ENCODE measurements at places on chromosomes 4 and X.
A peak's percentile ranks its signal among the peaks of the same experiment; 100 is the strongest.

DNA sequence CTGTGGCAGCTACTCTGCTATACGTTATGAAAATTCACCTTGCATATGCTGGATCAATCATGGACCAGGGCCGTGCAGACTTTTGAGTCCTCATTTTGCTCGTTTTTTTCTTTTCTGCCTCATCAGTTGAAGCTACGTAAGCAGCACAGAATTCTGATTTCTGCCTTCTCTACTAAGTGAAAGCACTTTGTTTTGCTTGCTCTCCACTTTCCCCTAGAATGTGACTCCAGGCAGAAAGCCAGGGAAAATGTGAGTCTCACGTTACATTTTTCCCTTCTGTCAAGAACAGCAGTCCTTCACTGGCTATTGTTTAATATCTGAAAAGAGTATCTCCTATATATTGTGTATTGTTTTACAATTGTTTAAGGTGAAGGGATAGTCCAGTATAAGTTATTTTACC, 1840.1 kb downstream of the PCDH7 start:
- no peak for DNase-seq

DNA sequence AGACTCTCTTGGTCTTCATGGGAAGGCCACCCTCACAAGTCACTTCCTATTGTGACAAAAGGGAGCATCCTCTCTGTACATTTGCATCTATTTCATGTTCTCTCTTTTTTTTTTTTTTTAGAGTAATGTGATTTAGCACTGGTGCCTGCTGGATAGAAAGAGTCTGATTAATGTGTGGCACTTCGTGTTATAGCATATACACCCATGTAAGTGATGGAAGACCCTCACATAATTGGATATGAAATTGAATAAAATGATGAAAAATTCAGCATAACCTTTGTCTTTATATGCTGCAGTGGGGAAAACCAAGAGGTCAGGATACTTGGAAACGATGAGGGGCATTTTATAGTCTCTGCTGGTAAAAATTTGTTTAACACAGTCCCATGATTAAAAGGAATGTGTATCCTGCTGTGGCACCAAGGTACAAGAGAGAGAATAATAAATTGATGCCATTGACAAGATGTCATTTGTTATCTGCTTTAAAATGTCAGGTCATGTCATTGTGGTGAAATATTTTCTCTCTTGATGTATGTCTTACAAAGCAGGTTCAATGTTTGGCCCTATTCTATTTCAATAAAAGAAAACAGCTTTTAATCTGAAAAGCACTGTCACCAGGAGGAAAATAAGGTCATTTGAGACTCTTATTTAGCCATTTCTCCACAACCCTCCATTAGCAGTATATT, 1115.4 kb downstream of the STPG2 start:
- no peak for DNase-seq

- no peak for DNase-seq
Measured at GRCh38 chr4:122772311-122772710, 39.8 kb downstream of the BBS12 start.

DNA sequence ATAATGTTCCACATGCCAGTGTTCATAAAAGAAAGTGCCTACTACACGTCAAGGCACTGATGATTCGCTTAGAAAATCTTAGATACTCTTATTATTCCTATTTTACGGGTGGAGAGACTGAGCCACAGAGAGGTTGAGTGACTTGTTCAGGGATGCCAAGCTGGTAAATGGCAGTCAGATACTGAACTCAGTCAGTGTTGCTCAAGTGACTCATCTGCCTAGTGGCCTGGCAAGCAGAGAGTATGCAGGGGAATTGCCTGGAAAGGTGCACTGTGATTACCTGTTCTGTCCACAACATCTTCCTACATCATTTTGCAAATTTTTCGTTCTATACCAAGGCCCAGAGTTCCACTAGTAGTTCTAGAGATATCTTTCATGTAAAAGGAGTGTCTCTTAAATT, 68.4 kb downstream of the RAPGEF2 start:
- no peak for DNase-seq

- no peak for DNase-seq
Measured at GRCh38 chr4:3710451-3711182, 55.6 kb upstream of the ADRA2C start.

DNA sequence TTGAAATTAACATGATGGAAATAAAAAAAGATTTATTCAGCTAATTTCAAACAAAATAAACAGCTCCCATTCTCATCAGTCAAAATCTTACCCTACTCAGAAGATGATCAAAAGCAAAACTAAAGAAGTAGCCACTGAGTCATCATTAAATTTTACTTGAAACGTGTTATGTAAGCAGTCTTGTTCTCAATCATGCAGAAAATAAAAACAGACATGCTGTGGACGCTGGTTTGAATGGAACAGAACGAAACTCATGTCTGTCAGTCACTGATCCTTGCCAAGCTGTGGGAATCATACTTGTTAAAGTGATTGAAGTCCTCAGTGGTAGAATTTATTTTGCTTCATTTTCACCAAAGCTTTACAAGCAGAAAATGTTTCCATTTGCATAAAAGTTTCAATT, 77.2 kb upstream of the TLR3 start:
- no peak for DNase-seq

DNA sequence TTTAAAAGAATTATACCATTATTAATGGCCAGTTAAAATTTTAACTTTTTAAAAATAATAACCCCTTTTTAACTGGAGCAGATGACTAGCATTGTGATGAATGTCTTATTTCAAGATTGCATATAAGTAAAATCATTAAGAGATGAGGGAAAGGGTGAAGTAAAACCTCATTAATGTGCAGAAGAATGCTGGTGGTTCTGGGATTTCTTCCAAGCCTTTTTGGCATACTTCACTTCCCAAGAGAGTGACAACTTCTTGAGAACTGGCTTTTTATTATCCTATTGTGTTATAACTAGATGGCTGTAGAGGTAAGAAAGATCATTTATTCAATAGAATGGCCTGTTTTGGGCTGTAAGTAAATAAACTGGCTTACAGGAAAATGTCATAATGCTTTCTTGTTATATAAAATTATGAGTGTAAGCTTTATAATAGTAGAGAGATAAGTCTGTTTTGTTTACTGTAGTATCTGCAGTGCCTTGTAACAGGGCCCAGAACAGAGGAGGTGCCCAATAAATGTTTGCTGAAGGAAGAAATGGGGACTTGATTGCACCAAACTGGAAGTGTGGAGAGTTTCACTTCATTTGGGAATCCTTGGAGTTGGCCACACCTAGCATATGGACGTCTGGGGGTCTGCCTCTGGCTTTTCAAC, 242.9 kb upstream of the PITX2 start:
- DNase-seq = no peak

GRCh38 chr4:27057053-27057452, 196.4 kb downstream of the STIM2 start:
- no peak for DNase-seq

GRCh38 chr4:156676116-156676851, 295.3 kb downstream of the PDGFC start:
- DNase-seq = no peak

- no peak for DNase-seq
Measured at GRCh38 chr4:158446106-158446505, 75.6 kb upstream of the RXFP1 start.

DNA sequence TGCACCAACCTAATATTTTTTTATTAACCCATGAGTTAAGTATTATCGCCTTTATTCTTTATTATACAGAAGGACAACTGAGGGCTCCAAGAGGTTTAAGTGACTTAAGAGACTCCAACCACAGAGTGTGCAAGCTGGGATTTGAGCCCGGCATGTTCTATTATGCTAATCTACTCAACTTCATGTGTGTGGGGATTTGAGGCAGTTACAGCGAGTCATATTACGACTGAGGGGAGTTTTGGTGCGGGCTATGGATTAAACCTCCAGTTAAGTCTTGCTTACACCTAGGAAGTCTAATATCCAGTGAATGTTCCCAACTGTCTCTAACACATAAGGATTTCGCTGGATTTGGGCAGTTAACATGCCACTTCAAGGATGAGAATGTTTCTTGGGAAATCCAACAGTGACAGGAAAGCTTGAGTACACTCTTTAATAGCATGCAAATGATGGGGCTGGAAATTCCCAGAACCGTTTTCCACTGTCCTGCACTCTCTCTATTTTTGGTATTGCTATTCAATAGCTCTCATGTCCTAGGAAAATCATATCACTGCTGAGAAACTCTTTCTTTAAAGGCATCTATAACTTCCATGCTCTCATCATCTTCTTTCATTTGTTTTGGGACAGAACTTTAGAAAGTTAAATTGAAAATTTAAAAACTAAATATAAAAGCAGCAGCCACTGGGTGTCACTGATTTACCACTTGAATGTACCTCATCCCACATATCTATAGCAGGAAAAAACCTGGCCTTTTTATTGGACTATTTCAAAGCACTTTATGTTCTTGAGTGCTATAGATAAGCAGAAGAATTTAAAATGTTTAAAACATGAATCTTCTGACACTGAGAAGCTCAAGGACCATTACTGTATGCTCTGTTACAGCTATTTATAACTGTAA, 165.1 kb upstream of the TTC29 start:
- DNase-seq = no peak

- no peak for DNase-seq
Measured at GRCh38 chrX:37959212-37960021, 46.9 kb upstream of the SYTL5 start.

DNA sequence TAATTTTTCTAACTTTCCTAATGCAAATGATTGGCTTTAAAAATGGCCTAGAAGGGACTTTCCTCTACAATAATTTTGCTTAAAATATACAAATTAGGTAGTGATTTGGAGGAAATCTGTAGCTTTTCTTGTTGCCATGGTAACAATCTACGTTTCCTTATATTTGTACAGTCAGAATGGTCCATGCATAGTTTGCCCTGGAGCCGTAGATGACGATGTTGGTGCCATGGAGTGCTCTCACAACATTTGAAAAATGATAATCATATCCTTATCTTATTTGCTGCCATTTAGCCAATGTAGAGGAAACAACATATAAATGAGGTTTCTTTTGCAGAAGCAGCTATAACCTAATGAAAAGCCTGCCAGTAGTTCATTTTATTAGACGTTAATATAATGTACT, 89.0 kb upstream of the NMU start:
- DNase-seq = peak; percentile 43

- no peak for DNase-seq
Measured at GRCh38 chrX:17414839-17415238, 39.8 kb downstream of the NHS start.

GRCh38 chr4:51943221-51943620, 76.9 kb downstream of the LRRC66 start:
- no peak for DNase-seq

- DNase-seq = no peak
Measured at GRCh38 chr4:127410201-127410600, 222.6 kb upstream of the INTU start.

DNA sequence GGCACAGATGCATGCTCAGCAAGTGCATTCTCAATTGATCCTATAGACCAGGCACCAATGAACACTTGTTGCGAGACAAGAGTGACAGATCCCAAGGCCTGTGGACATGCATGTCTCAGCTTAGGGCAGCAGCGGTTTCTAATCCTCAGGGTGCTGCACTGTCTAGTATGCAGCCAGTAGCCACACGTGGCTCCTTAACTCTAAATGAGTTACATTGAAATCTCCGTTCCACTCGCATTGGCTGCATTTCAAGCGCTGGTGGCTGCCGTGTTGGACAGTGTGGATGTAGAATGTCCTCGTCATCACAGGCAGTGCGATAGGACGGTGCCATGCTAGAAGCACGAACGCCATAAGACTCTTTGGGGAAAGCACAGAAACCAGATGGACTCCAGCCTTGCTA, 24.0 kb upstream of the AFAP1 start:
- DNase-seq = no peak

DNA sequence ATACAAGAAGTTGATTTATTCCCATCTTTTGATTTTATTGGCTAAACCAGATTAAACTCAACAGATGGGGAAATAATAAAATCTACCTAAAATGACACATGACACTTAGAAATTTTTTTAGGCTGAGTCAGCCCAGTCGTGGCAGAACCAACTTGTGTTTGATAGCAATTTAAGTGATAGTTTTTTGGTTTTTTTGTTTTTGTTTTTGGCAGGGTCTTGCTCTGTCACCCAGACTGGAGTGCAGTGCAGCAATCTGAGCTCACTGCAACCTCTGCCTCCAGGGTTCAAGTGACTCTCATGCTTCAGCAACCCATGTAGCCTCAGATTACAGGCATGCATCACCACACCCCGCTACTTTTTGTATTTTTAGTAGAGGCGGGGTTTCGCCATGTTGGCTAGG, 370.3 kb upstream of the NOCT start:
- no peak for DNase-seq

GRCh38 chr4:136909626-136910025, 622.7 kb downstream of the PCDH18 start:
- DNase-seq = no peak

DNA sequence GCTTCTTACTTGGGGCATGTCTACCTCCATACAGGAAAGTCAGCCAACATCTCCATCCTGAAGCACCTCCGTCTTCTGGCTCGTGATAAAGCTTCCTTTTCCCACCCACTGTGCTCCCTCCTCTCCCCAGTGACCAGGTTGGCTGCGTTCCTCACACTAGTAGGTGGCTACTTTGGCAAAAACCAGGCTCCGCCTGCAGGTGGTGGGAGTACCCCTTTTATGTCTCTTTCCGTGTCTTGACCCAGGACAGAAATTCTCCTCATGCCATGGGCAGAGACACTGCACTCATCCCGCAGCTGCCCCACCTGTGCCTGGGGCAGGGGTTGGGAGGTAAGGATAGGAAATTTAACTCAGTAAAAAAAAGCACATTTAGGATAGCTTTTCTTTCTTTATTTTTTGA, 50.9 kb downstream of the ENPP6 start:
- no peak for DNase-seq

DNA sequence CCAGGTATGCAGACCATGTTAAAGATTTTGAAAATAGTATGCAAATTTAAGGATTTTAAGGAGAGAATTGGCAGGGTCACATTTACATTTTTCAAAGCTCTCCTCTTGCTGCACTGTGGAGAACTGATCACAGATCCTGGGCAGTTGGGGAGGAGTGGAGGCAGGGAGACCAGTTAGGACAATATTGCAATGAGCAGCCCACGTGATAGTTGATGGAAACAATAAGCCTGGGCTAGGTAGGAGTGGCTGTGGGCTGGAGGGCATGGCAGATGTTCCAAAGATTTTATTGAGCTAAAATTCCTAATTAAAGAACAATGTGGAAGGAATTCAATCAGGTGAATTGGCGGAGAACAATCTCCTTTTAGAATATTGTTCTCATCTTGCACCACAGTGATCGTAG, 50.6 kb downstream of the ENPEP start:
- no peak for DNase-seq

DNA sequence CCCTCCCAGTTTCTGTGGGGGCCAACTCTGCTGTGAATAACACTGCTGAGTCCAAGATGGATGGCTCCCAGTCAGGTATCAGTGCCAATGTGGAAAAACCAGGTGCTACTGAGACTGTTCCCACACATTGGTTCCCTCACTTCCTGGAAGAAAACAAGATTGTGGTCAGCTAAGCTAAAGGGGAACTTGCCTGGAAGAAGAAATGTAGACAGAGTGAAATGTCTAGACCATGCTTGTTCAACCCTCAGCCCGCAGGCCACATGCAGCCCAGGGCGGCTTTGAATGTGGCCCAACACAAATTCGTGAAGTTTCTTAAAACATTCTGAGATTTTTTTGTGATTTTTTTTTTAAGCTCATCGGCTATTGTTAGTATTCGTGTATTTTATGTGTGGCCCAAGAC, 28.6 kb upstream of the UTP14A start:
- DNase-seq = no peak
